HFFc6 (cell line): ENCODE measurements at places on chromosomes 6 and 20.

- DNase-seq: no peak
Measured at GRCh38 chr6:170378502-170378901, 71.9 kb downstream of the FAM120B start.

GRCh38 chr6:134873500-134874388 is 76.2 kb downstream of the ALDH8A1 start:
- DNase-seq: no peak

DNA sequence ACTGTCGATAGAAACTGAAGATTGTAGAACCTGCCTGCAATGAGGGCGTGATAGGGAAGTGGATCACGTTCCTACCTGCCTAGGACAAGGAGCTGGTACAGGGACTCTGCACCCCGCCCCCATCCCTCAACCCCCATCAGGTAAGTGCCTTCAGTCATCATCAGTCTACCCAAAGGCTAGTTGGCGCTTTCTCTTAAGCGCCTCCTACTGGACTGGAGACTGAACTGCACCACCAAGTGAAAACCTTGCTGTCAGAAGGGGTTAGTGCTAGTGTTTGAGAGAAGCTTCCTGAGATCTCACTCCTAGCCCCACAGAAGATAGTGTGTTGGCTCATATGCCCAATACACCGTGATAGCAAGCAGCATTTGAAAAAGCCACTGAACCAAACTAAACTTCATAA is 706.5 kb upstream of the MAN1A1 start:
- no peak for DNase-seq

- no peak for DNase-seq
Measured at GRCh38 chr6:7235712-7236305, 77.2 kb downstream of the SSR1 start.

DNA sequence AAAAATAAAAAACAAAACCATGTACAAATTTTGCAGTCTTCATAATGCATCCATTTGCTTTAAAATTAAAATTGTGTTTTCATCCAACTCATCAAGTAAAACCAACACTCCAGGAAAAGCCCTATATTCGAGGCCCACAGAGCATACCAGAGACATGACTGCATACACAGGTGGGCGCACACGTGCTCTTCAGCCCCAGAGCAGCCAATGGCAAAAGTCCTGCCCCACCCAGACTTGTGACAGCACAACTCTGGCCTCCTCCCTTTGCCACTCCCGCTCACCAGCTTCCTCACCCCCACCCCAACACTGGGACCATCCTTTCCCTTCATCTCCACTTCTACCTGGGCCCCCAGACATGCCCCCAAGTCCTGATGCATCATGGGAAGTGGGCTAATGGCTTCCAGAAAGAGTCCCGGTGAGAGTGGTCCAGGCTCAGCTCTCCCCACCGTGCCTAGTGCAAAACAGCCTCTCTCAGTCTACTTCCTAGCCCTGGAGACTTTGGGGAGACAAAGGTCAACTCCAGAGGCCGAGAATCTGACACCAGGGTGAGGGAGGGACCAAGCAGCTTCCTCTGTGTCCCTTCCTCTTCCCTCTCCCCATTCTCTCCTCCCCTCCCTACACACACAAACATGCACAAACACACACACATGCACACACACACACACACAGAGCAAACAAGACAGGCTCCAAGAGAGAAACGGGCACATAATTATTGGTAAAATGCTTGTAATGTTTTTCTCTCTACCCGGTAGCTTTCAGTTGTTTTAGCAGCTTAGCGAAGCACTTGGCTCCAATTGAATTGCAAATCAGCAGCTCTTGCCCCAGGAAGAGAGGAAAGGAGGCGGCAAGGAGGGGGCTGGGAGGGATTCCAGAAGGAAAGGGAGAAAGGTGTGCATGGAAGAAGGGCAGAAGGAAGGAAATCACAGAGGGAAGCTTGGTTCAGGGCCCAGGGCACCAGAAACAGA is 14.3 kb downstream of the GRM4 start:
- no peak for DNase-seq

DNA sequence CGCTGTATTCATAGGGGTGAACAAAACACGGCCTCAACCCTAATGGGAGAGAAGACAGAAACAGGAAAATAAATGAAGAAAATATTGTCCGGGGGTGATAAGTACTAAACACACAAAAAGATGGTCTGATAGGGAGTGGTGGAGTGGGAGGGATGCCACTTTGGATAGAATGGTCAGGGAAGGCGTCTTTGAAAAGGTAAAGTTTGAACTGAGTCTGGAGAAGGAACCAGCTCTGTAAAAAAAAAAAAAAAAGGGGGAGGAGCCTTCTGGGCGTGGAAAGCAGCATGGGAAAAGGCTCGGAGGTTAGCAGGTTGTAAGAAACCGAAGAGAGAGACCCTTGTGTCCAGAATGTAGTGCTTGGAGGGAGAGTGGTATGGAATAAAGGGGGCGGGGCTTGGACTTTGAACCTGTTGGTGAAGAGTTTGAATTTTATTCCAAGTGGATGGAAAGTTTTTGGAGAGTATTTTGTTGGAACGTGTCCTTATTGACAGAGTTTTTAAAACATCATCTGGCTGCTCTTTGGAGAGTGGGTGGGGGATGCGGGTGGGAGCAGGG is 1.8 kb downstream of the CHMP4B start:
- DNase-seq: no peak

DNA sequence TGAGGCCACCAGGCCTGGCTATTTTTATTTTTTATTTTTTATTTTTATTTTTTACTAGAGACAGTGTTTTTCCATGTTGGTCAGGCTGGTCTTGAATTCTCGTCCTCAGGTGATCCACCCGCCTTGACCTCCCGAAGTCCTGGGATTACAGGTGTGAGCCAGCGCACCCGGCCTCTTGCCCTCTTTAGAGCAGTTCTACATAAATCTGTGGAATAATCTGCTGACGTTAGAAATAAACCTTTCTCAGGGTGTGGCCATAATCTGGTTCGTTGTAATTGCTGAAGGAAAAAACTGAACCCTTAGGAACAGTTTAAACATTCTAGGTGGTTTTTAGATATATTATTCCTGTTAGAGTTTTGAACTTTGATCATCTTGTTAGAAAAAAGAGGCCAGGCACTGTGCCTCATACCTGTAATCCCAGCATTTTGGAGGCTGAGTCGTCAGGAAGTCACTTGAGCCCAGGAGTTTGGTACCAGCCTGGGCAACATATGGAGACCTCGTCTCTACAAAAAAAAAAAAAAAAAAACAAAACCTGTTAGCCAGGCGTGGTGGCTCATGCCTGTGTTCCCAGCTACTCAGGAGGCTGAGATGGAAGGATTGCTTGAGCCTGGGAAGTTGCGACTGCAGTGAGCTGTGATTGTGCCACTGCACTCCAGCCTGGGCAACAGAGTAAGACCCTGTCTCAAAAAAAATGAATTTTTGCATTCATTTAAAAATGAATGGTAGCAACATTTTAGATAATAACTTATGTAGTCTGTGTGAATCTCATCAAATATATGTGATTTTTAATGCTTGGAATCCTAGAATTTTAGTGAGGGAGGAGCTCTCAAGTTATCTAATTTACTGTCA is 24.2 kb downstream of the ASXL1 start:
- no peak for DNase-seq

- DNase-seq: no peak
Measured at GRCh38 chr6:122651604-122652003, 41.4 kb downstream of the PKIB start.

GRCh38 chr6:71181565-71181964 is 107.0 kb upstream of the OGFRL1 start:
- DNase-seq: peak; percentile 77

GRCh38 chr6:104589940-104590339 is 269.8 kb downstream of the HACE1 start:
- no peak for DNase-seq

DNA sequence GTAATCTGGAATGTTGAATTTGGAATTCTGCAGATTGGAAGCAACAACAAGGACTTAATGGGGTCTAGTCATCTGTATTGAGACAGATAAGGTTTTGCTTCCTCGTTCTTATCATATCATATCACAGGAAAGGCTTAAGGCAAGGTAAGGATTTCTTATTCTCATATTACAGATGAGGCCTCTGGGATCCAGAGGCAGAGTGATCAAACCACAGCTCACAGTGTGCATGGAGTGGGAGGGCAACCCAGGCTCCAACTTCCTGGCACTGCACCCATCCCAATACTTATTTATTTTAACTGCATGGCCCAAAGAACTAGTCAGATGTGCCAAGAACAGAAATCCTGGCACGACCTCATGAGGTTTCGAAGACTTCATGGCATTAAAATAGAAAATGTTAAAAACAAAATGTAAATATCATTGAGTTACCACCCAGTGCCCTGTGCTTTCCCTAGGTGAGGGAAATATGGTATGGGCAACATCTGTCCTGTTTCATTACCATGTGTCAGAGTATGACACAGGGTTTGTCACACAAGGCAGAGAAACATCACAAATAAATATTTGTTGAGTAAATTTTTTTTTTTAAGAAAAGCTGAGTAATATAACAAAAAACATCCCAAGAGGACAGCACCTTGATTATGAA is 191.9 kb downstream of the ISM1 start:
- no peak for DNase-seq

DNA sequence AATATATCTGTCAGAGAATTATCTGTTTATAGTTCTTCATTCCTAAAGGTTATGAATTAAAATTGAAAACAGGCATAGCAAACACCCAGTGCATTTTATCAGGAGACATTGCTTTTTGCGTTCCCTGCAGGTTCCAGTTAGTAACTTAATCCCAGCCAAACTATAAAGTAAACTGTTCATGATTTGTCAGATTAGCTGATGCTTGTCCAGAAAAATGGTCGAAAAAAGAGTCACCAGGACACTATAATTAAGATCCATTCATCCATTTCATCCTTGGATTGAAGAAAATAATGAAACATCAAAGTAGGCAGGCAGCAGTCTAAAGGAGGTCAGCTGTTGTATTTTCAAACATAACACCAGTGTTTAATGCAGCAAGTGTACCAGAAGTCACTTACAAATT is 75.9 kb downstream of the EPHA7 start:
- DNase-seq: no peak

DNA sequence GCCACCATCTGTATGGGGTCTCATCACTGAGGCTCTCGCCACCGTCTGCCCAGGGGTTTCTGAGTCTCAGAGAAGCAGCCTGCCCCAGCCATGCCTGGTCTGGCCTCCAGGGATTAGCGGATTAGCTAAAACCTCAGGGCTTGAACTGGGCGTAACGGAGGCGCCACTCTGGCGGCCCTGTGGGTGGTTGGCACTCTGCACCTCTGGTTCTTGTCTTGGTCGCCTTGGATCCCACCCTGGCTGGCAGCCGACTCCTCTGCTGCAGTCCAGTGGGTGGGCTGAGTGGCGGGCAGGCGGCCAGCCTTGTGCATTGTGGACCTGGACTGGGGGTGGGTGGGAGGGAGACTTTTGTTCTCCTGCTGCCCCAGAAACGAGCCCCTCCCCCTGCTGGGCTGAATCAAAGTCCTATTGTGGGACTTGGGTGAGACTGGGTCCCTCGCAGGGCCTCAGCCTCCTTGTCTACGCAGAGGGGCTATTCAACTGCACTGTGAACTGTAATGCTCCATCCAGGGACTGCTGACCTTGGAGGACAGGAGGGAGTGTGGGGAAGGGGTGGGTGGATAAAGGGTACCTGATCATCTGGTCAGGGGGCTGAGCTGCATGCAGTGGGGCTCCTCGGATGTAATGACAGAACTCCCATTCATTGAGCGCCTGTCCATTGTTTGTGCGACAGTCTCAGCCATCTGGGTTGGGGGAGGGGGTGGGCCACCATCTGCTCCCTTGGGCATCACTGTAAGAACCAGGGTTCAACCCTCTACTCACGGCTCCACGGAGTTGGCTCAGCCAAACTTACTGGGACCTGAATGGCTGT is 23.9 kb downstream of the SUN5 start:
- DNase-seq: no peak

GRCh38 chr6:135114355-135115145 is 59.9 kb upstream of the HBS1L start:
- DNase-seq: no peak

- no peak for DNase-seq
Measured at GRCh38 chr6:36655085-36655724, 23.3 kb upstream of the CDKN1A start.

DNA sequence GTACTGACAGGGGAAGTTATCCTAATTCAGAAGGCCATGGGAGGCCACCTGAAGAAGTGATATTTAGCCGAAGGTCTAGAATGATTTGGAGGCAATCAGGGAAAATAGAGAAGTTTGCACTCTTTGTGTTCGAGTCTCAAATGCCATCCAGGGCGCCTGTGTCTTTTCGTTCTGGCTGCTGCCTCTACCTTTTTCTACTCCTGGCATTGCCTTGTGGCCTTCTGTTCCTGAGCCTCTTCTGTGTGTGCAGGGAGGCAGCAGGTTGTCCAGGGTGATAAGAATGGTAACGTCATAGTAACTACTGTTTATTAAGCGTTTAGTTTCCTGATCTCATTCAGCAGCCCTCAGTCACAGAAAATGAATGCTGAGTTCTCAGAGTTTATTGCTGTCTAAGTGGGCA is 252.1 kb downstream of the FARS2 start:
- DNase-seq: no peak

DNA sequence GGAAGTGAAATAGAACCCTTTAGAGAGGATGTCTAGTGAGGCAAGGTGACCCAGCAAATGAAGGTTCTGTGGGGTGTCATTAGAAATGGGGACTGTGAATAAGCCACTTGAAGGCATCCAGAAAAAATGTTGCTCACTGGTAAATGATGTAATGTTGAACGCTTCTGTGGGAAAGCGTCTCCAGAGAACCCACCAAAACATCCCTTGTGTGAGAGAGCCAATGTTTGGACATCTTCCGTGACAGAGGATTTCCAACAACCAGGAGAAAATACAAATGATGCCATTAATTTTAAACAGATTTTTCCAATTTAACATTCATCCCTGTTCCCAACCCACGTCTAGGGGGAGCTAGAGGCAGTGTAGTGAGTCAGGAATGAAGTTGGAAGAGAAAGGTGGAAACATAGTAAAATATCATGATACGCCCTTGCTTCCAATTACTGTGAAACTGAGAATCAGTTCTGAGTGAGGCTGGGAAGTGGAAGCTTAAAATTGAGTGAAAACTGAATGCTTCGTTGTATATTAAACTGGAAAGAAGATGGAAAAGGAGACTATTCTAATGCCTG is 584.2 kb downstream of the CD109 start:
- DNase-seq: no peak

GRCh38 chr6:125285353-125285752 is 16.4 kb downstream of the HDDC2 start:
- no peak for DNase-seq

DNA sequence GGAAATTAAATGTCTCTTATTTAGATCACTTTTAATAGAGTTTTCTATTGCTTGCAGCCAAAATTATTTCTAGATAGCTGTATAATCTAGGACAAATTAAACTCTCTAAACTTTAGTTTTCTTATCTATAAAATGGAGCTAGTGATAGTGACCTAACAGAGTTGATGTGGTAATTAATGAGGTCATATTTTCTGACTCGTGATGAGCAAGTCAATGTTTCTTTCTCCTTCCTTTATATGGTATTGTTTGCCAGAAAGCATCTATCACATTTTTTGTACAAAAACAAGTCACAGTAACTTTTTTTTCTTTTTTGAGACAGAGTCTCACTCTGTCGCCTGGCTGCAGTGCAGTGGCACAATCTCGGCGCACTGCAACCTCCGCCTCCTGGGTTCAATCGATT is 267.7 kb downstream of the FARS2 start:
- DNase-seq: peak; percentile 17

- DNase-seq: no peak
Measured at GRCh38 chr6:40425192-40425919, 161.8 kb downstream of the LRFN2 start.

- no peak for DNase-seq
Measured at GRCh38 chr6:110653381-110653780, 161.9 kb downstream of the CDK19 start.
